ENCODE measurements at places on chromosomes 16 and 17.

DNA sequence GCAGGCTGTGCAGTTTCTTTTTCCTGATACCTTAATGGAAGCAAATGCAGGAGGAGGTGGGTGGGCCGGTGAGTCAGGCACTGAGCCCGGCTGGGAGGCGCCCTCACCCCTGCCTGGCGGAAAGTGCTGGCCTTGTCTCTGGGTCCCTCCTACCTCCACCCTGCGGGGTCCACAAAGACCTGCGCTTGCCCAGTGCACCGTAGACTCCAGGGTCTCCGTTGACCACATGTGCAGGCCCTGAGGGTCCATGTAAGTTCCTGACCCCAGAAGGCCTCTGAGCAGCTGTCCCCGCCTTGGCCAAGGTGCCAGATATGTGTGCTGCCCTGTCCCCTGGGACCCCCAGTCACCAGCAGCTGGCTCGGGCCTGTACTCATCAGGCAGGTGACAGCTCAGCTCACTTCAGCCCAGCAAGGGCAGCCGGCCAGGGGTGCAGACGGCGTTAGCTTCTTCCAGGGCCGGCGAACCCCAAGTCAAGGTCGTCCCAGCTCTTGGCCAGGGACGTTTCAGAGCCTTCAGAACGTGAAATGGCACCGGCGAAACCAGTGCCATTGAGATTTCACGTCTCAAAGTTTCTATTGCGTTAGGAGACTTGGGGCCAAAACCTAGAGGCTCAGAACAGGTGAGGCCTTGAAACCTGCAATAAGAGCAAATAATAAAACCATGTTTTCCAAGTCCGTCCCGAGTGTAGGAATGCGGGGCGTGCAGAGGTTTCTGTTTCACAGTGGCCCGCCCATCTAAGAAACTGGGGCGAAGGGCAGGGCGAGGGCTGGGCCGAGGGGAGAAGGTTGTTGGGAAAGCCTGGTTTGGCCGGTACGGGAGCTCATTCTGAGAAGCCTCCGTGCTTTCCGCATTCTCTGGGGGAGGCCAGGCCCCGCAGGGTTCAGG, 12.1 kb downstream of the METRNL start:
- DNase-seq = no peak

DNA sequence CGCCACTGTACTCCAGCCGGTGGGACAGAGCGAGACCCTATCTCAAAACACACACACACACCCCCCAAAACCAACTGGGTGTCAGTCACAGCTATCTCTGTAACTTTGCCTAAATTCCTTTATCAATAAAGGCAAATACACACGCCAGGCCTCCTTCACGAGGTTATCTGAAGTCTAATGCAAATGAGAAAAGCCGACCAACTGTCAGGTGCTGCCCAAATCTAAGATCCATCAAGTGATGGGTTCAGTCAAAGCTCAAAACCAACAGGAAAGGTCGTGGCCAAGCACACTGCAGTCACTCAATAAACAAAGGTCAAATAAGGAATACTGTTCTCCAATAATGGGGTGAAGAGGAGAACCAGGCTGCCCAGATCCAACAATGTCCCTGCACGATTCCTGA, 1.1 kb downstream of the ANKFY1 start:
- DNase-seq = no peak

DNA sequence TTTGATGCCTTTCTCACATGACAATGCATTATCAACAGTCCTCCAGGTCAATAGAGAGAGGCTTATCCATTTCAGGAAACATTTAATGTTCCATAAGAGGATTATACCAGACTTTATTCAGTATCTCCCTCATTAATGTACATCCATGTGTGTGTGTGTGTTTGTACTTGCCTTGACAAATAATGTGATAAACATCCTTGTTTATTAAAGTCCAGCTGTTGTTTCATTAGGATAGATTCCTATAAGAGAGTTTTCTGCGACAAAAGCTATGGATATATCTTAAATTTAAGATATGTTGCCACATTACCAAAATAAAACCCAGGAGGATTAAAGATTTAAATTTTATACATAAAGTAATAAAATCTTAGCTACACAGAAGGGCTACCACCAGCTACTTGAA, 492.6 kb downstream of the TOX3 start:
- DNase-seq = no peak

DNA sequence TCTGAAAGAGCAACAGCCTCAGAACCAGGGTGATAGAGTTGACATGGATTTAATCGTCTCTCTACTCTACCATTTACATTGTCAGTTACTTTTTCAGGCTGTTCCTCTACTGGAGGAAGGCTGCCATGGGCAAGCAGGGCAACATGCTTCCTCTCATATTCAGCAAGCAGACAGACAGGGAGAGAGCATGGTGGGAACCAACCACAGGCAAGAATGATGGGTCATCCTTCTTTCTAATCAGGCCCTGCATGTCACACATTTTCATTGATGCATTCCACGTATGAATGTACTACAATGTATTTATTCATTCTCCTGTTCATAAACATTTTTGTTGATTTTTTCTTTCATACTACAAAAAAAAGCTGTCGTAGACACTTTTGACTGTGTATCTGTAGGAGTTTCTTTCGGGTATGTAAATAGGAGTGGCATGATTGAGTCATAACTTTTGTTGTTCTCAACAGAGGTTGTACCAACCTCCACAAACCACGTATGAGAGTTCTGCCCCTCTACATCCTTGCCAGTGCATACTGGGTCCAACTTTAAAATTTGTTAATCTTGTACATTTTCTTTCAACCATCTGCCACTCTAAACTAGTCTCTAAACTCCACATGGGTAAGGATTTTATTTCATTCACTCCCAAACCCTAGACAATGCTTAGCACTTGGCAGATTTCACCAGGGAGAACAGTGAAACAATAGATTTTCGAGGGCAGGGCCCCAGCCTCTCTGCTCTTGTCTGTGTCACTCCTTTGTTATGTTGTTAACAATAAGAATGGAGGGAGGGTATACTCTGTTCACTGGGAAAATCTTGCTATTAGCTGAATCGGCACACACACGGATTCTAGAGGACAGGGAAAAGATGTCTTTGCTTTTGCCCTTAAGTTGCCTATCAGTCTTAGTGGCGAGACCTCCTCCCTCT, 58.7 kb downstream of the CMC2 start:
- no peak for DNase-seq

GRCh38 chr16:2428051-2428783, 1.0 kb upstream of the CCNF start:
- peak; percentile 50 for DNase-seq

DNA sequence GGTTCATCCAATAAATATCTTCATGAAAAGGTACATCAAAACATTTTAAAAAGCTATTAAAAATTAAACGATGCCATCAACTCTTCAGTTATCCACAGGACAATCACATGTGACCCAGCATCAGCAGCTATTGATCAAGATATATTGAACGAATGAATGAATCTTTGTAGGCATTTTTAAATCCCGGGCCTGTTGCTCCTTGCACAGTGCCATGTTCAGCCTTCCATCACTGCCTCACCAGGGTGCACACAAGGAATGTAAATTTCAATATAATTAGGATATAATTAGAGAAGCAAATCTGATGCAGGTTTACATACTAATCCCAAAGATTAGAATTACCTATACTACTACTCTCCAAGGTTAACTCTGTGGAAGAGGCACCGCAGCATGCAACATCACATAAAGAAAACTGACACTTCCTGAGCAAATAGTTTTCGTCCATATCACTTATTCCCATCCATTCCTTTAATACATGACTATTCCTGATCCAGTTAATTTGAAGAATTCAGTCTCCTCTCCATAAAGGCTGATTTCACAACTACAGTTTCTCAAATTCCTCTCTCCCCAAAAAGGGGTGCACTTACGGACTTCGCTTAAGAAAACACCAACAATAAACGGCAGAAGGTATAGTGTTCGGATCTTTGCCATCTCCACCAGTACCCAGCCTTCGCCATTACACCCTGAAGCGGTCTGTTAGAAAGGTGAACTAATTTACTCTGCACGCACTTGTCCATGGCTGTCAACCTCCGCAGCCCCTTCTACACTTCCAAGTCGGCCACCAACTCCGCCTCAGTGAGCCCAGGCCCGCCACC, 938 bp downstream of the NCOR1 start:
- no peak for DNase-seq

DNA sequence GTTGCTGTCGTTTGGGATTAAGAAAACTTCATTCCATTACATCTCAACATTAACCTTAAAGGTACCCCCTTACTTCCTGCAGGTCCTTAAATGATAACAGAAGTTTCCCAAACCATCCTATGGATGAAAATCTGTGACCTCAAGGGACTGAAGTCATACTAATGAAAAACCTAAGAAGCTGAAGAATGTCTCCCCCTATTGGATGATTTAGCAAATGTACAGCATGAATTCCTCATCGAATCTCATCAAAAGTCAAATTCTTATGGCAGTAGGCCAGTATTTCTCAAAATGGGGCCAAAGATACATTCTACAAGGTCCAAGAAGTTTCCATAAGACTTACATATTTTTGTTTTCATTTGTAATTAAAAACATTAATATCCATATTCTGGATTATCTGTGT, 13.5 kb downstream of the SCO1 start:
- no peak for DNase-seq

- DNase-seq = peak; percentile 28
Observed at GRCh38 chr16:87765776-87766484, at the start of gene KLHDC4. Gene KLHDC4 (minus strand): TSS chr16:87765986. CDS start chr16:87765890, 96 bp downstream.

Data from NCI-H1930 (cell line).